ENCODE measurements at places on chromosomes 1 and 21.

DNA sequence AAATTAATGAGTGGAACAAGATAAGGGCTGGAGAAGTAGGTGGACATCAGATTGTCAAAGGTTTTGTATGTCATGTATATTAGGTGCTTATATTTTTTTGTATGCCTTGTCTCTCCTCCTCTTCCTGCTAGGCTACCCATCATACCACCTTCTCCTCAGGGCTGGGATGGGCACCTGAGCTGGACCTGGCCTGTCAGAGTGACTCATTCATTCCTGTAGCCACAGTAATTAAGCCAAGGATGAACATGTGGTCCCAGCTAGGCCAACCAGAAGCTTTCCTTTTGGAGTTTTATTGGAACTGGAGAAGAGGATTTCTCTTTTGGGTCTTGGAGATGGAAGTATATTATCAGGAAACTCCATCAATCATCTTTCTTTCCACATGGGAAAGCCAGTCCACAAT is 21.2 kb downstream of the PTGS2 start:
- no peak for DNase-seq

DNA sequence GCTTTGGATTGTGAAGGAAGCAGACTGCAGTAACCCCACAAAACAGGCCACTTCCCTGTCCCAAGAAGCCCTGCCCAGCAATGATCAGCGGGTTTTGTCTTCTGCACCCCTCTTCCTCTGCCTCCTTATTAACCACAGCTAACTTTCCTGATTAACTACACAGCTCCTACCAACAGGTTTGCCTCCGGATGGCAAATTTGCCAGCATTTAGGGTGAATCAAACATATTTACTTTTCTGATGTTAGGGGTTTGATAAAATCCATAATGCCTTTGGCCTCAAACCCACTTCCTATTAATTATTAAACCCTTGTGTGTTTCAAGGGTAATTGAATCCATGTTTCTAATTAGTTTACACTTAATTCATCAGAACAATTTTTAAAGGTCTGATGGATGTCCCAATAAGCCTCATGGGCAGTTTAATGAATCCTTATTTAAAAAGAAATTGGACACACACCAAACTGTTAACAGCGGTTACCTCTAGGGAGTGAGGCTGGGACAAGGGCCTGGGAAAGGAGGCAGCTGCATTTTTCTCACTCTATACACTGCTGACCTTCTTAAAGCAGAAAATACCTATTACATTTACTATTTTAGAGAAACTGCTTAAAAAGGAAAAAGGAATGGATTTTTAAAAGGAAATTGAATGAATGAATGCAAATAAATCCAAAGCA is 91.9 kb downstream of the CSMD2 start:
- DNase-seq = no peak

GRCh38 chr1:246748867-246749266 is 24.7 kb downstream of the SCCPDH start:
- no peak for DNase-seq

GRCh38 chr1:100624886-100625610 is 87.1 kb downstream of the GPR88 start:
- no peak for DNase-seq

DNA sequence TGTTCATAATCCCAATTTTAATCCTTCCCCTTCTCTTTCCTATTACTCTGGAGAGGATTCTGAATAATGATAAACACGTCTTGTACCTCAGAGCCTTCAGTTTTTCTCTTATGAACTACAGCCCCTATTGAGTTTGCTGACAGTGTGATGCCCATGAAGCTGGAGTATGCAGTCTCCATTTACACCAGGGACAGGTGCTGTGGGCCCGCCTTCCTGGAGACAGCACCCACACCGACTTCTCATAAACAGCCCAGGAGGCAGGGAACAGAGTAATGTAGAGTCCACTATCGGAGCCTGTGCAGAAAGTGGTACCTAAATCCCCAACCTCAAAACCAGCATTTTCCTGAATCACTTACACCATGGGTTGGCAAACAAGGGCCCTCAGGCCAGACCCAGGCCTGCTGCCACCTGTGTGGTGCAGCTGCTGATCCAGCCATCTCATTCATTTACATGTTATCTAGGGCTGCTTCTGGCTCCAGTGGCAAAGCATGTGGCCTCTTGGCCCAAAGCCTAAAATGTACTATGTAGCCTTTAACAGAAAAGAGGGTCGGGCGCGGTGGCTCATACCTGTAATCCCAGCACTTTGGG is 95.1 kb upstream of the KRTAP19-8 start:
- no peak for DNase-seq

DNA sequence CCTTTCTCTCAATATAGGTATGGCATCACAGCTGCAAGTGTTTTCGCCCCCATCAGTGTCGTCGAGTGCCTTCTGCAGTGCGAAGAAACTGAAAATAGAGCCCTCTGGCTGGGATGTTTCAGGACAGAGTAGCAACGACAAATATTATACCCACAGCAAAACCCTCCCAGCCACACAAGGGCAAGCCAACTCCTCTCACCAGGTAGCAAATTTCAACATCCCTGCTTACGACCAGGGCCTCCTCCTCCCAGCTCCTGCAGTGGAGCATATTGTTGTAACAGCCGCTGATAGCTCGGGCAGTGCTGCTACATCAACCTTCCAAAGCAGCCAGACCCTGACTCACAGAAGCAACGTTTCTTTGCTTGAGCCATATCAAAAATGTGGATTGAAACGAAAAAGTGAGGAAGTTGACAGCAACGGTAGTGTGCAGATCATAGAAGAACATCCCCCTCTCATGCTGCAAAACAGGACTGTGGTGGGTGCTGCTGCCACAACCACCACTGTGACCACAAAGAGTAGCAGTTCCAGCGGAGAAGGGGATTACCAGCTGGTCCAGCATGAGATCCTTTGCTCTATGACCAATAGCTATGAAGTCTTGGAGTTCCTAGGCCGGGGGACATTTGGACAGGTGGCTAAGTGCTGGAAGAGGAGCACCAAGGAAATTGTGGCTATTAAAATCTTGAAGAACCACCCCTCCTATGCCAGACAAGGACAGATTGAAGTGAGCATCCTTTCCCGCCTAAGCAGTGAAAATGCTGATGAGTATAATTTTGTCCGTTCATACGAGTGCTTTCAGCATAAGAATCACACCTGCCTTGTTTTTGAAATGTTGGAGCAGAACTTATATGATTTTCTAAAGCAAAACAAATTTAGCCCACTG is 11.5 kb downstream of the HIPK1 start:
- no peak for DNase-seq

GRCh38 chr1:70204600-70204999 is 779 bp downstream of the LRRC40 start:
- no peak for DNase-seq

DNA sequence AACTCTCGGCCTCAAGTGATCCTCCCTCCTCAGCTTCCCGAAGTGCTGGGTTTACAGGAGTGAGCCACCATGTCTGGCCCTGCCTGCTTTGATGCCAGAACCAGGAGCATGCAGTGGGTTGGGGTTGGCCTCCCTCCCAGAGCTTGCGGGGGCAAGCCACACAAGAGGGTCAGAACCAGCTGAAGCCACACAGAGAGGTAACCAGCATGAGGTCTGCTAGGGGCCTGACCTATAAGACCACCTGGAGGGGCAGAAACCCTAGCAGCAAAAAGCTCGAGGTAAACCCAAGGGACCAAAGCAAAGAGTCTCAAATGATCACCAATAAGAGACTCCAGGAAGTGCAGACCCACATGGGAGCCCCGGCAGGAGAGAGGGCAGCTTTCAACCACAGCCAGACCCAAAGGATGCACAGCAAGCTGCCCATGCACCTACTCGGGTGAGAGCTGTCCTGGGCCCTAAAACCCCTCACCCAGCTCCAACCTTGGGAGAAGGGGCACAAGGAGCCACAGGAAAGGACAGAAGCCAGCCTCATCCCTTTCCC is 81.2 kb downstream of the TOMM20 start:
- no peak for DNase-seq

GRCh38 chr1:170711682-170712081 is 47.8 kb downstream of the PRRX1 start:
- no peak for DNase-seq

- no peak for DNase-seq
Observed at GRCh38 chr1:230821346-230821745, 47.0 kb downstream of the C1orf198 start.

DNA sequence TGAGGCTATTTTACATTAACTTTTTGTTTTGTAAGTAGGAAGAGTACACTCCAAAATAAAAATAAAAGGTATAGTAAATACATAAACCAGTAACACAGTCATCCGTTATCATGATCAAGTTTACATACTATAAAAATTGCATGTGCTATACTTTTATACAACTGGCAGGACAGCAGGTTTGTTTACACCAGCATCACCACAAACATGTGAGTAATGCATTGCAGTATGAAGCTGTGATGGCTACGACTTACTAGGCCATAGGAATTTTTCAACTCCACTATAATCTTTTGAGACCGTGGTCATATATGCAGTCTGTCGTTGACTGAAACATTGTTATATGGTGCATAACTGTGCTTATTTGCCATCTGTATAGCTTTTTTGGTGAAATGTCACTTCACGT is 106.2 kb downstream of the CENPF start:
- DNase-seq = no peak

GRCh38 chr1:202248861-202249260 is 55.3 kb downstream of the LGR6 start:
- no peak for DNase-seq

GRCh38 chr21:27196651-27197050 is 229.8 kb upstream of the ADAMTS5 start:
- DNase-seq = no peak

DNA sequence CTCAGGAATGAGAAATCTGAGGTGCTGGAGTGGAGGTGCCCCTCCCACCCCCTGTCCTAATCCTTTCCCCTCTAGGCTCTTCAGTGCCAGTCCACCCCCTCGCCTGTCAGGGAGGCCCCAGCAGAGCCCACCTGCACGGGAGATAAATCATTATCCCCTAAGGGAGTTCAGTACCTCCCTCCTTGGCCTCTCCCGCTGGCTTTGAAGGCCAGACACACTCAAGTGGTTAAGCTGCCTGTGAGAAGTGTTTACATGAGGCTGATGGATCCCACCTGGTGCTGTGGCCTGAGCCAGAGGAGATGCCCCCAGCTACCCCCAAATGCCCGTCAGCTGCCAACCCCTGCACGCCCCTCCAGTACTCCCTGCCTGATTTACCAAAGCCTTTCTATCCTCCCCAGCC is 3.7 kb downstream of the RSPO1 start:
- DNase-seq = no peak

GRCh38 chr21:34801519-34802132 is 132.8 kb downstream of the CLIC6 start:
- DNase-seq = no peak

GRCh38 chr21:44549525-44550211 is 1.6 kb downstream of the KRTAP10-2 start:
- DNase-seq = no peak

GRCh38 chr1:221963742-221964141 is 221.9 kb upstream of the DUSP10 start:
- no peak for DNase-seq

DNA sequence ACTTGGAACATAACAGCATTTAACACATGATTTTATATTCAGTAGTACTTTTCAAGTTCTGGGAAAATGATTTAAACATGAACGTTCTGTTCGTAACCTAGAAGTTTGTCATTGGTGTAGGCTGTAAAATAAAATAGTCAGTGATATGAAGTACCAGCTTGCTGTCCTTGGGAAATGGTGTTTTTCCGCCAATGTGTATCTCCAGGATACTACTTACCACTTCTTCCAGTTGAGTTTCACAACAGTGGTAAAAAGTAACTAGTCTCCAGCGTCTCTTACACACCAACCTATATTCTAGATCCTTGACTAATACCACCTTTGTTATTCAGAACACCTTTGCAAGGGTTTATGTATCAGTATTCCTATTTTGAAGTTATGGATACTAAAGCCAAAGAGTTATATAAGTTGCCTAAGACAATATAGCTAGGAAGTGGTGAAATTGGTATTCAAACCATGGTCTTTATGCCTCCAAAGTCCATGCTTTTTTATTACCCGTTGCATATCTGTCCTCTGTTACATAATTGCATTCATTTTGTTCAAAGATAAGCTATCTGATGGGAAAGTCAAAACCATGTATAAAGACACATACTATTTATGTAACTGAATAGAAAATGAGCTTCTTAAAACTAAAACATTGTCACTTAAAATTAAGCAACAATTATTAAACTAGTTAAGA is 43.1 kb downstream of the HOOK1 start:
- DNase-seq = no peak

DNA sequence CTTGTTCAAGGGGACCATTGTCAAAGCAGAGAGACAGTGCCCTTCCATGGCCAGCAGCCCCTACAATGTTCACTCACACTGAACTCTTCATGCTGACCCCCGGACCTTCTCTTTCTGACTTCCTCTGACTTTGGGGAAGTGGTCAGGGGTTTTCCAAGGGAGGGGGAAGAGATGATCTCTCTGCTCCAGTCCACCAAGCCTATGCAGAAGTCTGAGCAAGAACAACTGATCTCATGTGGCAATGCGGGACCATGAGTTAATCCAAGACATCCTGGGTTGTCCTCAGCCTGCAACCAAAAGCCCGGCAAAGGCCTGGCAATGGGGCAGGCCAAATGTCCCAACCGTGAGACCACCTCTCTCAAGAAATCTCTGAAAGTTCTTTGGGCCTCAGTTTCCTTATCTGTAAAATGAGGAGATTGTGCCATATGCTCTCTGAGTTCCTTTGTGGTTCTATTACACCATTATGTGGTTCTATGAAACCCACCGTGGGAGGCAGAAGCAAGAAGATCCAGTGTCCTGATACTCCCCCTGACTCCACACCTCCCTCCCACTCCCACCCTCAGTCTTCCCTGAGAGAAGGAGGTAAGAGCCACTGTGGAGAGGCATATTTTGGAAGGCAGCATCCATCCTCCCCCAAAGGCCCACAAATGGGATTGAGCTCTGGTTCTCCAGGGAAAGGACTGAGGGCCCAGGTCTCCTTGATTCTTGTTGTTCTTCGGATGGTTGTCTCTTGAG is 11.8 kb upstream of the ARHGEF2 start:
- no peak for DNase-seq

- no peak for DNase-seq
Observed at GRCh38 chr1:39226836-39227235, 22.3 kb downstream of the MACF1 start.

DNA sequence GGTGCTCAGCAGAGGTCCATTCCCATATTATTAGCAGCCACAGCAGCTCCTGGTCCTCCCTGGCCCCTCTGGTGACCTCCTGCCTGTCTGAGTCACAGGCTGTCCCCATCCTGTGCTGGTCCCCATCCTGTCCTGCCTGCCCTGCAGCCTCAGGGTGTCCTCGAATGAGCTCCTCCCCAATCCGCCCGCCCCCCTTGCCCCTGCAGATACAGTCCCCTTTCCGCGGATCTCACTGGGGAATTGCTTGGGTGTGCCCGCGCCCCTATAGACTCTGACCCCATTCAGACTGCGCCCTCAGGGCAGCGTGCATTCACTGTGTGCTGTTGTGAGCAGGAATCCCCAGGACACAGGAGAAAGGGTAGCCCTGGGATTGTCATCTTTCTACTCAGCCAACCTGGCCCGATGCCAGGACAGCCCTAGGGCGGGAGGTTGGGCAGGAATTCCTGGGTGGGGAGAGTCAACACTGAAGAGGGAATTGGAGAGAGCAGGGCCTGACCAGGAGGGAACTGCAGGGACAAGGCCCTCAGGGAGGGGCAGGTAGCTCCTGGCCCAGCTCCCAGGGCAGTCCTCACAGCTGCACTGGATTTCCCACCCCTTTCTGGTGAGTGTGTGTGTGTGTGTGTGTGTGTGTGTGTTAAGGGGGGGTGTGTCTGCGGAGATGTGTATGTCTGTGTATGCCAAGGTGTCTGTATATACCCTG is 1.1 kb upstream of the GUCA2A start:
- DNase-seq = no peak

Measured in right forelimb (tissue), 1 donor.